ENCODE measurements at places on chromosomes 11 and 22.

DNA sequence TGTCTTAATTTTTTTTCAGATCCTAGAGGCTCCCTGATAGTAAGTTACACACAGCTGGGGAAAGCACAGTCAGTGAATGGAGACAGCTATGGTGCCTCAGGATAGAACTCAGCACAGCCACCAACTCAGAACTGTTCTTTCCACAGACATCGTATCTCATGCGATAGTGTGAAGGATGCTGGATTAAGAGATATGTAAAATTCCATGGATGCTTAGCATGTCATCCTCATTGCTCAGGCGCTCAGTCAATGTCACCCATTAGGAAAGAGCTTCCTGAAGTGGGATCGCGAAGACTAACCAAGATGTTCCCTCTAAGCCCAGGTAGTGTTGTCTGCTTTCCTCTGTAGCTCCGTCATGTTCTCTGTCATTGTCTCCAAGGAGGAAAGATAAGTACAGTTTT, 1000.4 kb downstream of the OPCML start:
- no peak for DNase-seq

GRCh38 chr11:97557399-97557798, 1167.6 kb downstream of the JRKL start:
- no peak for DNase-seq

GRCh38 chr11:33722590-33723234, 13.5 kb downstream of the CD59 start:
- DNase-seq: no peak

DNA sequence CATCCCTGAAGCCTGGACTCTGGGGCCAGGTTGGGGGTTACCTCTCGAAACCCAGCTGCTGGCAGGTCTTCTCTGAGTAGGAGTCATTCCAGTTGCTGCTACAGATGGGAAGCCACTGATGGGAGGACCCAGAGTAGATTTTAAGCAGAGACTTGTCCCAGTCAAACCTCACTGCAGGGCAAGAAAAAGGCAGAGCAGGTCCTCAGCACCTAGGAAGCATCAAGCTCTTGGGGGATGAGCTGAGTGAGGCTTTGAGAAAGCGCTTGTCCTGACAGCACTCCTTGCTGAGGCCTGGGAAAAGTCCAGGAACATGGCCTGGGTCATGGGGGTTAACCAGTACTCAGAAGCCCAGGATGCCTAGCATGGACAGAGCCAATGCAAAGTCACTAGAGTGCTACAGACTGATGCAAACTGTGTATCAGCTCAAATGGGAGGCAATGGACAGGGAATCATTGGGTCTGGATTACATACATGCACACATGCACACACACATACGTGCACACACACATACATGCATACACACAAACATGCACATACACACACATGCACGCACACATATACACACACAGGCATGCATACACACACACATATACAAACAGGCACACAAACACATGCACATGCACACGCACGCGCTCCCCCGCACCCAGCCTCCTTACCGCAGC, 15.3 kb downstream of the TMPRSS13 start:
- DNase-seq: peak; percentile 3

- peak; percentile 72 for DNase-seq
Measured at GRCh38 chr11:108647701-108648527, 17.0 kb upstream of the DDX10 start.

- DNase-seq: no peak
Measured at GRCh38 chr11:130882138-130882551, 34.1 kb downstream of the SNX19 start.

- no peak for DNase-seq
Measured at GRCh38 chr11:123439616-123440015, 9.5 kb downstream of the GRAMD1B start.

GRCh38 chr22:39999144-39999757, 4.5 kb downstream of the FAM83F start:
- no peak for DNase-seq

DNA sequence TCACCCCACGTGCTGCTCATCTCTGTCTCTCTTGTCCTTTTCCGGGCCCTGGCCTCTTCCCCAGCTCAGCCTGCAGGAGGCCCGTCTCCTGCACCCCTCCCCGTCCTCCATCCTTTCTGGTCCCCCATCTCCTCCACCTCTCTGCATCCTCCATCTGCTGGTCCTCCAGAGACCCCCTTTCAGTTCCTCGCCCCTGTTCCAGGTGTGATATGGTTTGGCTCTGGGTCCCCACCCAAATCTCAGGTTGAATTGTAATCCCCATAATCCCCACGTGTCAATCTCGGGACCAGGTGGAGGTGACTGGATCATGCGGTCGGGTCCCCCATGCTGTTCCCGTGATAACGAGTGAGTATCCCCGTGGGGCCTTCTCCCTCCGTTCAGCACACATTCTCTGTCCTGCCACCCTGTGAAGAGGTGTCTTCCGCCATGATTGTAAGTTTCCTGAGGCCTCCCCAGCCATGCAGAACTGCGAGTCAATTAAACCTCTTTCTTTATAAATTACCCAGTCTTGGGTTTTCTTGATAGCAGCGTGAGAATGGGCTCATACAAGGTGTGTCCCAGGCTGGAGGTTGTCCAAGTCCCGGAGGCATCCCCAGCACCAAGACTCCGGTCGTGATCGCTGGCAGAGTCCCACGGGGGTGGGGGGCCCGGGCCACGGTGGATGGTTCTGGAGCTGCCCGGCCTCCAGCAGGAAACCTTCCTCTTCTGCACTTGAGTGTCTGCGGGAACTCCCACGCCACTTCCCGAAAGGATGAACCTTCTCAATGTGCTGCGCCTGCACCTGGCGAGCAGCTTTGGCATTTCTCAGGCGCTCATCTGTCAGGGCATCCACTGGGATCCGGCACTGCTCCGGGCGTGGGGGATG, 29.0 kb upstream of the TOLLIP start:
- DNase-seq: no peak

DNA sequence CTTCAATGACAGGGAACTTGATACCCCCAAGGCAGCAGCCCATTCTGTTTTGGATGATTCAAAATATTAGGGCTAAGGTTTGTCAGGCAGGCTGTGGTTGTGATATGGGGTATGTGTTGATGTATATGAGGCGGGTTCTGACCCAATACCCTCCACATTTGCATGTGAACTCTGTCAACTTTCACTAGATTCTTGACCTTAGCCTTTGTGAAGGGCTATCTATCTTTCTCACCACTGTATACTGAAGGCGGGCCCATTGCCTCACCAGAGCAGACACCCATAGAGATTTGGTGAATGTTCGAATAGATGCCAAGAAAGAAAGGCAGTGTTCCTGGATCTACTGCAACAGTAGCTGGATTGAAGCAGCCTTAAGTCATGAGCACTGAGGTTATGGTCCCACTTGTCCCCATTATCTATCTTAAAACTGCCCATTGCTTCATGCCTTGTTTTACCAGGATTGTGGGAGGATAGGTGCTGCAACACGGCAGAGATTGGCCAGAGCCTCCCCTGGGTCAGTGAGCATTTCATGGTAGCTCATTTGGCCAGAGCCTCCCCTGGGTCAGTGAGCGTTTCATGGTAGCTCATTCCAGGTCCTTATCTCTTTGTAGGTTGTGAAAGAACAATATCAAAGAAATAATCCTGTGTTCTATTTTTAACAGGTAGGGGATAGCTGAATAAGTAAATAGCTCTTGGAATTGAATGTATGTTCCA, 399.6 kb downstream of the TMEM135 start:
- DNase-seq: no peak

DNA sequence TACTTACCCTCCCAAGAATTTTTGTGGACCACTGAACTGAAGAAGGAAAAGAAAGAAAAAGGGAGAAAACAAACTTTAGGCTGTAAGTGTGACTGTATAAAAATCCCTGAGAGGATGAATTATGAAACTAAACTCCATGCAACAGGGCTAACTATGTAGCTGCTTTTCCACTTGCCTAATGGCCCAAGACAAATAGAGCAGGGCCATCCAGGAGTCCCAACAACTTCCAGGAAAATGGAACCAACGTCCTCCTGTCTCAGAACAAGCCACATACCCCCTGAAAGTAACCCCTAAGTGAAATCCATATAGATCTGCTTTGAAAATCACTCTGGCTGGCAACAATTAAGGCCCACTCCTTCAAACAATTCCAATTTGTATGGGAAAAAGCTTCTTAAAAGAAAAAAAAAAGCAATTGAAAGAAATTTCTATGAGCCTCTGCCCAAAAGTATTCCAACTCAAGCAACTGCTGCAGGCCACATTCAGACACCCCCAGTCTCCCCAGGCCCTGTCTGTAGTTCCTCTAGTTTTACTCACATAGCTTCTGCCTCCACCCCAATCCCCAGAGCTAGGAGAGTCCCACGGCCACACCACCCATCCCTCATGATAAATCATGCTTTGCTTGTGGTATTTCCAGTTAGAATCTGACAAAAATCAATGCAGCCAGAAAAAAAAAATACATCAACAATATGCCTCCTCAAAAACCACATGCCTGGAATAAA, 12.7 kb downstream of the RBFOX2 start:
- DNase-seq: no peak

DNA sequence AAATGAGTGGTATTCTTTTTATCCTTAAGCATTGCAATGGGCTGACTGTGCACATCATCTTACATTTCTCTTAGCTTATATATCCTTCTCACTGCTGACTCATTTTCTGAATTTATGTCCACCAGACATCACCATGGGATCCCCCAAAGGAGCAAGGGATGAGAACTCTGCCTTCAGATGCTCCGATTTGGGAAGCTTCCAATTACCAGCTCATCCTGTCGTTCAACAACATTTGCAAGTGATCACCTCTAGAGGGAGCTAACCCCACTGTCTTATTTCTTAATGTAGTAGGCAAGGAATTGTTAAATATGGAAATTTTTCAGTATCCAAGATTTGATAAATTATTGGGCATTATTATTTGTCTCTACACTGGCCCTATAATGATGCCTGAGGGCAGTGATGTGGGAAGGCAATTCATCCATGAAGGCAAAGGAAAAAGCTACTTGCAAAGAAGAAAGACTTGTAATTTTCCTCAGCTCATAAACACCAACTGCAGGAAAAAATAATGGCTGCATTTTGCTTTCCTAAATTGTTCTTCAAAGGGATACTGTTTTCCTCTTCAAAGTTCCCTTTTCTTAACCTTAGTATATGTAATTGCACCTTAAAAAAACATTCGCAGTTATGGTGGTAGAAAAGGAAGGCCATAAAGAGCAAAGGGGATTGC, 102.4 kb upstream of the FSHB start:
- no peak for DNase-seq

- no peak for DNase-seq
Measured at GRCh38 chr11:119755356-119756071, 26.5 kb upstream of the NECTIN1 start.

- DNase-seq: peak; percentile 68
Measured at GRCh38 chr11:68838572-68838964, 3.1 kb downstream of the CPT1A start.

- DNase-seq: no peak
Measured at GRCh38 chr22:35809816-35810215, 92.1 kb downstream of the APOL5 start.

- DNase-seq: no peak
Measured at GRCh38 chr22:35894464-35894878, 134.2 kb downstream of the RBFOX2 start.

GRCh38 chr22:23862103-23862502, 4.4 kb downstream of the SLC2A11 start:
- peak; percentile 65 for DNase-seq

DNA sequence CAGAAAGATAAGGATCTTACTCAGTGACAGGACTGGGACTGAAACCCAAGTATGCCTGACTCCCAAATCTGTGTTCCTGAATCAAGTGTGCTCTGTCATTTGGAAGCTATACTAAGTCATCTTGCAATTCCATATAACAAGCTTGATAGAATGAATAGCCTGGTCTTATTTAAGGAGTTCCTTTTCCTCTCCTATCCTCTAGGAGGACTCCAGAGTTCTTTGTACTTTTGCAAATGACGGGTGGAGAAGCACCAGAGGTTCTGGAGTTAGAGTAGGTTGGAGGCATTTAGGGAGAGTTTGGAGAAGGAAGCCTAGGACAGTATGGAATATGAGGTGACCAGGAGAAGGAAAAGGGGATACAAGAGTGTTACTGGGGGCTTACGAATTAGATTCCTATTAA, 92.9 kb upstream of the RCN1 start:
- DNase-seq: no peak

DNA sequence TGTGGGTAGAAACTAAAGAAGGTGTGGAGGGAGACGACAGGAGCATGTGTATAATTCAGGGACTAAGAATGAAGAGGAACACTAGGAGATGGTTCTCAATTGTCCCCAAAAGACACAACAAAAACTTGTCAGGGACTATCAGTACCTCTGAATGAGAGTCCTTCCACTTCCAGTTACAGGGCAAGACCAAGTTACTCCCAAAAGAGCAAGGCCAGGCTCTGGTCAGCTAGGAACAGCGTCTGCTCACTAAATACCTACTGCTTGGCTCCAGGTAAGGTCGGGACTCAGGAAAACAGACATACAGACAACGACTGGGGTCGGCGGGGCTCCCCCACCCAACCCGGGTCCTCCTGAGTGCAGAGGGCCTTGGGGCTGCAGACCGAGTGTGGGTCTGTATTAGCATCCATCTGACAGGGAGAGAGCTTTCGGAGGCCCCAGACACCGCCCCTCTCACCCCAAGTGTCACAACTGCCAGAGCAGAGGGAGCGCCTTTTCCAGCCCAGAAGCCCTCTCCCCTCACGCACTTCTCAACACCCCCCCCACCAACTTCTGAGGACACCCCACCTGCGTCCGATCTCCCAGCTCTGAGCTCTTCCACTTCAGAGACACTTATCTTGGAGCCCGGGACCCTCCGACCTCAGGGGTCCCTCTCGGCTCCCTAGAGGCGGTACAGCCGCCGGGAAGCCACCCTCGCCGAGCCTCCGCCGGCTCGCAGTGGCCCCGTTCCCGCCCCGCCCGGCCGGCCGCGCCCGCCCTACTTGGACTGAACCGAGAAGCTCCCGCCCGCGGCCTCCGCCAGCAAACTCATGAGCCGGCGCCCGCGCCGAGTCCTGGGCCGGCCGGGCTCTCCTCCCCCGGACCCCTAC, 522 bp downstream of the RHOG start:
- DNase-seq: peak; percentile 52
